Lower lobe of right lung (tissue), 2 donors: ENCODE measurements at places on chromosomes 12 and 14.

GRCh38 chr14:69083181-69083580 lies 69.7 kb downstream of the DCAF5 start:
- DNase-seq = no peak

- no peak for DNase-seq
These were observed 1204.8 kb downstream of the GALC start for GRCh38 chr14:86788224-86788623.

GRCh38 chr14:98259881-98260280 lies 1012.1 kb downstream of the BCL11B start:
- no peak for DNase-seq

- DNase-seq = no peak
These were observed 94.1 kb downstream of the FBXL14 start for GRCh38 chr12:1500095-1500801.

DNA sequence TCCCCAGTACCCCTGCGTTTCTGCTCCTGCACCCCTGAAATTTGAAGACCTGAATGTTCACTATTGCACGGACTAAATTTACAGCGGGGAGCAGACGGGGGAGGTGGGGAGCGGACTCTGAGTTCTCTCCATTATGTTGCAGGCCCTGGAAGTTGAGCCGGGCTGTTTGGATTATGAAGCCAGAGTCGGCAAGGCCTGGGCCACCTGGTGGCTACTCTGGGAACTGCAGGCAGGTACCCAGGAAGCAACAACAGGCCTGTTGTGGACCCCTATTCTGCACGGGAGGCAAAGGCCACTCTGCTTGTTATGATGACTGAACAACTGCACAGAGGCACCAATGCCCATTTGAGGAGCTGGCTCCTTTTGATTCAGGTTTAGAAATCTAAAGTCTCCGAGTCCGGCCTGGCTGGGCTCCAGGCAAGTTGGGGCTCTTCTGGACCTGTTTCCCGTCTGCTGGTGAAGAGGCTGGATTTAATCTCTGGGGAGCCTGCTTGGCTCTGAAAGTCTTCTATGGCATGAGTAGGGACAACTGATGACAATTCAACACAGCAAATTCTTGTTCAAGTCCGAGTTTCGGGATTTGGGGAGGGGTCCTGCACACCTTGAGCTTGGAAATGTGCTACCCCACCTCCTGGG lies 34.1 kb upstream of the FAM181A start:
- DNase-seq = peak; percentile 81

DNA sequence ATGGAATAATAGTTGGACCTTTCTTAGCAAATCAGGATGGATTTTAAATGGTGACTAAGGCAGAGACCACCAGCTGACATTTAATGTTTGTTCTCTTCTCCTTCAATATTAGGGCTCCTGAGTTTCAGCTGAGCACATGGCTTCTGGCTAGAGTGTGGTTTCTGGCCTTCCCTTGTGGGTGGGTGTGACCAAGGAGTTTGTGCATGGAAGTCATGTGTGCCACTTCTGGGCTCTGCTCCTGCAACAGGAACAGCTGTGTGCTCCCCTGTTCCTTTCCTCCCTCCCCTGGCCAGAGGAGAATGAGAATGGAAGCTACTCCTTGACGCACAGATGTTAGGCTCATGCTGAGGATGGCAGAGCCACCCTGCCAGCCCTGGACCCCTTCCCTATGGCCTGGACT lies 44.2 kb downstream of the CCDC175 start:
- DNase-seq = no peak

DNA sequence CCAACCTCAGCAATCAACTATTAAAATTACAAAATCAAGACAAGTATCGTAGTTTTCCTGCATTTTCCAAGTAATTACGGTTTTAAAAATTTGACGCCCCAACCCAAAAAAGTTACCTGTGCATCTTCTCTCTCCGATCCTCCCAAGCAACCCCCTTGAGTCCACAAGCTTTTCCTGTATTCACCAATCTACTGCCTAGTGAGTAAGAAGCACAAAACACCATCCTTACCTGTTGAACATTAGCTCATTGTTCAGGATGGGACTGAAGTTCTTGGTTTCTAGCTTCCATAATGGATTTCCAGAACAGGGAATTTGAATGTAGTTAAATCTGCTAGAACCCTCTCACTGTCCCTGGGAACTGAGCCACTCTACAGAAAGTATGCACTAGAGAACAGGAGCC lies 162.0 kb downstream of the PAX9 start:
- no peak for DNase-seq

DNA sequence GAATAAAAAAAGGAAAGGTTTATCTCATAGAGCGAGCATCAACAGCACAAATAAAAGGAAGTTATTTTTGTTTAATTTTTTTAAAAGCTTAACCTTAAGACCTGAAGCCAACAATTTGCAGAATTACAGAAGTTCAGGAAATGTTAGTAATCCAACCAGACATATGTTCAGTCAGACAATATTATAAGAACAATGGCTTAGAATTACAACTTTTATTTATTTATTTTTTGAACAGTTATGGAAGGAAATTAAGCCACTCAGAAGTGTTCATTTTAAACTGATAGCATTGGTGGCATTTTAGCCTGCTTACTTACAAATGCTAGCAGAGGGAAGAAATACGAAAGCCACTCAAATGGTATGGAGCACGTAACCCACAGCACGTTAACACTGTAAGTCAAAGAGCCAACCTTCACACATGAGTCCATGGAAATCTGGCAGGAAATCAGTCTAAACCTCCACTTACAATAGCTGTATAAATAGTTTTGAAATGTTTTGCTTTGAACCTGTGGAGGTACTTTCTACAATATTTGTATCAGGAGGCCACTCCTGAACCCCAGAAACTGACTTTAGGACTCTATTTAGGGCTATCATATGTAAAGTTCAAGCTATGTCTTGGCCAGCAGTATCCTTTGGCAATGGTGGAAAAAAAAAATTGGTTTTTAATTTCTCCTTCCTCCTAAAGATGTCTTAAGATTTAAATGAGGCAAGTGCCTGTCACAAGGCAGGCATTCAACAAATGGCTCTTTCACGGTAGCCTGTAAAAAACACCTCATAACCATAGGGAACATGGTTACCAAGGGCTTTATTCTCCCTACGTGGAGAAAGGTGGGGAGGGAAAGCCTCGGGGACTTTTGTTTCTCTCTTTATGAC lies 102.3 kb downstream of the ITPR2 start:
- no peak for DNase-seq
